Upper lobe of left lung (tissue), 6 donors: ENCODE measurements at places on chromosomes 7 and 10.

- DNase-seq = peak; percentile 43
These were observed 38.5 kb downstream of the VIPR2 start for GRCh38 chr7:159105832-159106811.

GRCh38 chr7:43077732-43078391 lies 34.6 kb upstream of the HECW1 start:
- no peak for DNase-seq

GRCh38 chr7:116601426-116601825 lies 70.6 kb upstream of the MET start:
- no peak for DNase-seq

DNA sequence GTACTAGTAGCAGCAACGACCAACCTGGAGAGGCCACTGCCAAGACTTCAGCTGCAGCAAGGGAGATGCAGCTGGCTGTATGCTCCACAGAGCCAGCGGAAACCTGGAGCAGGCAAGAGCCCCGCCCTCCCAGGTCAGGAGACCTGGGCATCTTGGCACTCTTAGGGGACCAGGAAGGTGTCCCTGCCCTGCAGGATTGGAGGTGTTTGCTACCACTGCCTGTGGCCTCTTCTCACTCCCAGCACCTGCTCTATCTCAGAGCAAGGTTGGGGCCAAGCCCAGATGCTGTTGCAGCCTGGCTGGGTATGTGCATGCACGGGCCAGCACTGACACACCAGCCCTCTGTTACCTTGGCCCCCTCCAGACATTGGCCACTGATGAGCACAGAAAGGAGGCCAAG lies 1512.8 kb downstream of the REEP3 start:
- DNase-seq = no peak

DNA sequence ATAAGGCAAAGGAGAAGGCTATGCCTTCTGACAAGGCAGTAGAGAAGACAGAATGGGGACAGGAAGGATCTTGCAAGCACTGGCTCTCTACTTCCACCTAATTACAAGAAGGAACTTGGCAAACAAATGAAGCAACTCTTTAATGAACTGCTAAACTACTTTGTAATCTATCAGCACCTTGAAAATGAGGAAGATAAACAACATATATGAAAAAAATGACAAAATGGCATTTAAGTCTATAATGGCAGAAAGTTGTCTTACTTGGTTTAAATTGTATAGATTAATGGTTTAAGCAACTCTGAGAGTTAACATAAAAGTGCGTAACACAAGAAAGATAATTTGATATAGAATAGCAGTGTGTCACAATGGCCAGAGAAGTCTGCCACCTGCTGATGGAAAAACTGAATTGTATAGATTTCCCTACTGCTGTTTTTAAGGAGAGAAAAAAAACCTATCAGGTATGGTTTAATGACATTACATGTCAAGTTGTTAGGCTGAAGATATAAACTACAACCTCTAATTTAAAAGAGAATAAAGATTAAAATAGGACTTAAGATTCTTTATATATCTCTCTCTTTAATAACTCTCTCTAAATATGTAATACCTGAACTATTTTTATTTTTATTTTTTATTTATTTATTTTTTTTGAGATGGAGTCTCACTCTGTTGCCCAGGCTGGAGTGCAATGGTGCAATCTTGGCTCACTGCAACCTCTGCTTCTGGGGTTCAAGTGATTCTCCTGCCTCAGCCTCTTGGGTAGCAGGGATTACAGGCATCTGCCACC lies 11.8 kb downstream of the NT5C3A start:
- DNase-seq = no peak

- DNase-seq = peak; percentile 80
These were observed 3.7 kb upstream of the ELFN1 start for GRCh38 chr7:1666317-1666822.

GRCh38 chr10:42896735-42897134 lies 114.1 kb downstream of the BMS1 start:
- DNase-seq = no peak

- no peak for DNase-seq
These were observed 82.2 kb downstream of the VOPP1 start for GRCh38 chr7:55490099-55490498.

- DNase-seq = no peak
These were observed 85.6 kb upstream of the PDCD4 start for GRCh38 chr10:110786172-110786571.

GRCh38 chr10:62456611-62457101 lies 82.5 kb downstream of the ZNF365 start:
- DNase-seq = no peak

DNA sequence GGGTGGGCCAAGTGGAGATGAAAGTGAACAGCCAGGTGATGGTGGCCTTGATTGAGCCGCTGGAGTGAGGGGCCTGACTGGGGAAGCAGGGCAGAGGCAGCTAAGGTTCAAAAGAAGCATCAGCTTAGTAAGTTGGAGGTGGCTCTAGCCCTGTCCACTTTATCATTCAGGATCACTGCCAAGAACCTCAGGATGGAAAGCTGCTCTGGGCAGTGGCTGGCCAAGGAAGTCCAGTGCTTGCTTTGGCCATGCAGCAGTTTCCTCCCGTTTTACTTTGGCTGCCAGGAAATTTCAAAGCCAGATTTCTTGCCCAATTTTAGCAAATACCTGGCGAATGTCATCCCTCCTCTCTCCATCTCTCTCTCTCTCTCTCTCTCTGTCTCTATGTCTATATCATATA lies 384.9 kb downstream of the PLXNA4 start:
- no peak for DNase-seq

GRCh38 chr10:130048081-130048480 lies 62.5 kb downstream of the C10orf143 start:
- no peak for DNase-seq

DNA sequence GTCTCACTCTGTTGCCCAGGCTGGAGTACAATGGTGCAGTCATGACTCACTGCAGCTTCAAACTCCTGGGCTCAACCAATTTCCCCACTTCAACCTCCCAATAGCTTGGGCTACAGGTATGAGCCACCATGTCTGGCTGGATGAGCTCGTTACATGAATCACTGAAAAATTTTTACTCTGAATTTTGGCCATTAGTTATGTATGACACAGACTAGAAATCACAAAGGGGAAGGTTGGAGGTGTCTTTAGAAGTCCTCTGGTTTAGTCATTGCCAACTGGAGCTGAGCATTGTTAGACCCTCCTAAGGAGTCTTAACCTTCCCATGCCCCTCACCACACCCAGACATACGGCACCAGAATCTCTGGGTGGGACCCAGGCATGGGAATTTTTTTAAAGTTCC lies 34.7 kb downstream of the SVIL start:
- no peak for DNase-seq

- no peak for DNase-seq
These were observed 936 bp upstream of the REPIN1 start for GRCh38 chr7:150367677-150368095.

- no peak for DNase-seq
These were observed 21.5 kb upstream of the EPHB6 start for GRCh38 chr7:142833174-142834048.

DNA sequence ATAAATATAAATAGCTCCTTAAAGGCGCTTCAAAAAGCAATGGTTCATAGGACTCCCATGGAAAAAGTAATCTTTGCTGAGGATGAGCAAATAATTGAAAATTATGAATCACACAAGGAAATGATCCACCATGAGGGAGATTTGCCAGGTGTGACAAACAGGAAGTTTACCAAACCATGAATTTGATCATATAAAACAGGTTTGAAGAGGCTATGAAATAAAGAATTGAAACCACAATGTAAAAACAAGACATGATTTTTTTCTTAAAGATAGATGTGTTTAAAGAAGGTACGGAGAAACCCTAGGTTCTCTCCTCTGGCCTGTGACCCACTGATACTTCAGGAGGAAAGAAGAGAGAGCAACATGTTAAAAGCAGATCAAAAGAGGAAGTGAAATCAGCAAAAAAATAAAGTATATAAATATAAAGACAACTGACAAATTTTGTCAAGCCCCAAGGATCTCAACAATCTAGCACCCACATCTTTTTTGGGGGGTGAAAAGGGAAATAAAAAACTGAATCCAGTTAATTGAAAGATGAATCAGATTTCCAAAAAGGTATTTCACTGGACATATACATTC lies 111.3 kb upstream of the ASAH2 start:
- no peak for DNase-seq

GRCh38 chr7:75722373-75722772 lies 16.4 kb downstream of the HIP1 start:
- DNase-seq = no peak

DNA sequence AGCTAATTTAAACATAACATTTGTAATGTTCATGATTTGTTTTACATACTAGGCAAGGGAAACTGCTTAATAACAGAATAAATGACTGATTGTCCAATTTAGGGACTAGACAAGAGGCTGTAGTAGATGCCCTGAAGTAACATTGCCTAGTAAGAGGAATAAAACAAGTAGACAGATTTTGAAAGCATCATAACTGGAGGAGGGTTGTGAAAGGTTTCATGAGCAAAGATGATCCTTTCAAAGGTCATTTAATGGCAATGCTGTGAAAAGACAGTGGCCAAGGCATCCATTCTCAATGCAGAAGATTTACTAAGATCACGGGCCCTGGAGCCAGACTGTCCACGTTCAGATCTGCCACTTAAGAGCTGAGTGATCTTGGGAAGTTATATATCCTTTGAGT lies 44.8 kb upstream of the HHEX start:
- no peak for DNase-seq

- no peak for DNase-seq
These were observed 283.6 kb downstream of the BICC1 start for GRCh38 chr10:58796242-58796641.

DNA sequence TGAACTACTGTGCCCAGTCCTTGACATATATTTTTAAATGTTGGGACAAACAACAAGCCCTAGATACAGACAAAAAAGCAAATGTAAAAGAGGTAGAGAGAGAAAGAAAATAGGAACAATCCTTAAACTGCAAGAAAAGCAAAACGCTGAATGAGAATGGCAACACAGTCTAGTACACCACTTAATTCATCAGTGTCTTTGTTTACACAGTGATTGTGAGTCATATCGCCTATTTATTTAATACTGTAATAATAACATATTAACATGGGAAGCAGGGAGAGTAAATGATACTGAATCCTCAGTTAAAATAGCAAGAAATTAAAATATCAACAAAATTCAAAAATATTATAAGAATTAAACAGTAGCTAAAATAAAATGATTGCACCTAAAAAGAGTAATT lies 9.8 kb upstream of the LRRTM3 start:
- DNase-seq = no peak

- no peak for DNase-seq
These were observed 345.7 kb downstream of the GLRX3 start for GRCh38 chr10:130481936-130482335.

DNA sequence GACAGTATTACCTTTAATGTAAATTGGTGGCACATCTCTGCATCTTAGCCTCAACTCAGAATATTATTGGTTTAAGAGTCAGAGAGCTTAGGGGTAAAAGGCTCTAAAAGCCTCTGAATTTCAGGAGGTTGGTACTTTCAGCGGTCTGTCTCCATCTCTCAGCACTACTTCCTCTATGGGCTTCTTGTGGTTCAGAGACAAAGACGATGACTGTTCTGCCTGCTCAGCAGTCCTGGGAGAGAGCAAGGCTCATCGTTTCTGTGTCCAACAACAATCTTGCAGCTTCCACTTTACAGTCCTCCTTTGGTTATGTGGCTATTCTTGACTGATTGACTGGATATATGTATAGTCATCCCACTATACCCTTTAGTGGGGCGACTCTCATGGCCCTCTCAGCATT lies 394.7 kb downstream of the AUTS2 start:
- no peak for DNase-seq

GRCh38 chr10:79473496-79474095 lies 28.2 kb upstream of the ZCCHC24 start:
- no peak for DNase-seq

DNA sequence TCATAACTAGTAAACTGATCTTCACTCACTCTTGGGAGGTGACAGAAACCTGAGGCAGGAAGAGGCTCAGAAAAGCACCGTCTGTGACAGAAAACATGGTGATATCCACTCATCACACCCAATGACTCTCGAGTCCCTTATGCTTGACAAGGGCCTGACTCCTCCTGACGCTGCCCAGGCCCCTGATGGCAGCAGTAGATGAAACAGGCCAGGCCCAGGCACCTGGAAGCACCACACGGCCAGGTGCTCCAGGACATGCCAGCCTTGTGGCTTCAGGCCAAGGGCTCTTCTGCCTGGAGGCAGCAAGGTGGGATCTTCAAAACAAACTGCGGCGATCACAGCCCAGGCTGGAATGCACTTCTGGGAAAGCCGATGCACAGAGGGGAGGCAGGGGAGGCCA lies 89.3 kb downstream of the MAD1L1 start:
- peak; percentile 32 for DNase-seq

GRCh38 chr7:94912085-94912484 lies 4.7 kb downstream of the PPP1R9A start:
- DNase-seq = no peak

- DNase-seq = peak; percentile 81
These were observed 439 bp upstream of the EMX2 start for GRCh38 chr10:117541909-117542705.

DNA sequence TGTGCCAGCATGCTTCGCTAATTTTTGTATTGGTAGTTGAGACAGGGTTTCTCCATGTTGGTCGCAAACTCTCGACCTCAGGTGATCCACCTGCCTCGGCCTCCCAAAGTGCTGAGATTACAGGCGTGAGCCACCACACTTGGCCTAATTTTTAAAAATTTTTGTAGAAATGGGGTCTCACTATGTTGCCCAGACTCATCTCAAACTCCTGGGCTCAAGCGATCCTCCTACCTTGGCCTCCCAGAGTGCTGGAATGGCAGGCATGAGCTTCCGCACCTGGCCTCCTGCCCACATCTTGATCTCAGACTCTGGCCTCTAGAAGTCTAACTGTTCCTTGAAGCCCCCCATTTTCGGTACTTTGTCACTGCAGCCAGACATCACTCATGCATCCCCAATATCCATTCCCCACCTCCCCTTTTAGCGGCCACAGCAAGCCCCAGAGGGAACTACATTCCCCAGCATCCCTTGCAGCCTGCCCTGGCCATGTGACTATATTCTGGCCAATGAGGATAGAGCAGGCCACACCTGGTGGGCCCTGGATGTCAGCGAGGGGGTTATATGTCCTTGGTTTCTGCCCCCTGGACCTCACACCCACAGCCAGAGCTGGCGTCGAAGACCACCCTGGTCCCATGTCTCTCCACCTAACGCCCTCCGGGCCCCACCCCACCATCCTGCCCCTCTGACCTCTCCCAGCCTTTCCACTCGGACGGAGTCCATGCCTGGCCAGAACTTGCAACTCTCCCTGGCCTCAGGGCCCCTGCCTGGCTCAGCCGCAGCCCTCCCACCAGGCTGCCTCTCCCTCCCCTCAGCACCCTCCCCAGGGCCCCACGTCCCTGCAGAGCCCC lies 33.8 kb downstream of the MICALL2 start:
- DNase-seq = peak; percentile 52

DNA sequence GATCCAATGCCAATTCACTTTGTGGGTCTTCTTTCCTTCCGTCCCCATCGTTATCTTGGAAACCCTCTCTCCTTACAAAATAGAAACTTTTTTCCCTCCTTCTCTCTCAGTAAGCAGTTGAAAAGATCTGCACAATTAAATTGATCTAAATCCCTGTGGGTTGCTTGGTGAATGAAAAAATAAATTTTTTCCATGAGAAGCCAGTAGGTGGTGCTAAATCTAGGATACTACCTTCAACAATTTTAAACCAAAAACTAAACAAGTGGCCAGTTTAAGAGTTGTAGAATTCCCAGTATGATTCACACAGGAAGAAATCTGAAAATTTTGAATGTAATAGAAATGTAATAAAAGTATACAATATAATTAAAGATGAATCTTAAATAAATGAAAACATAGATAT lies 990.3 kb upstream of the ZNF722 start:
- no peak for DNase-seq

GRCh38 chr7:93894966-93895640 lies 4.5 kb upstream of the TFPI2 start:
- DNase-seq = no peak

- DNase-seq = no peak
These were observed 180.0 kb downstream of the FGFR2 start for GRCh38 chr10:121418126-121418777.
